Activated CD4-positive, alpha-beta T cell treated with anti-CD3 and anti-CD28 coated beads for 36 hours (primary cell): ENCODE measurements at places on chromosomes 3 and 15. TPM values are rescaled to one million over a fixed set of nuclear protein-coding genes. Genes with fewer than 3 reads are reported as not detected.

GRCh38 chr3:34683851-34684250, 885.4 kb downstream of the PDCD6IP start:
- no peaks in the 10 kb centered on the region for H3K36me3 ChIP-seq
- DNase-seq, result peak; percentile 70
- H3K4me3 ChIP-seq, result no peak overlapping the region
- no peak overlapping the region for H3K27ac ChIP-seq

DNA sequence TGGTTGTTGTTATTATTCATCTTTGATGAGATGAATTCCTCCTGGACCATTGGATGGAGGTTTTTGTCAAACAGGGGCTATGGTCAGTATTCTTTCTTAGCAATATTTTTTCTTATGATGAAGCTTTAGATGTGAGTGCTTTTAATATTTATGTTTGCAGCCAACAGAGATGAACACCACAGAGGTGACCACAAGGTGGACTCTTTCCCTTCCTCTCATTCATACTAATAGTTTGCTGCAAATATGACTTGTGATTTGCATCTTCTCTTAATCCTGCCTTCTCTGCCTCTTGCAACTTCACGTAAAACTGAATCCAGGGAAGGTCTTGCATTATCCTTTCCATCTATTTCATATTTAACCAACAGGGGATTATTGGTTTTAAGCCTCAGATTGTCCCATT, 473.1 kb upstream of the UBE2E2 start:
- DNase-seq, result no peak
- no peak overlapping the region for H3K4me3 ChIP-seq
- H3K4me1 ChIP-seq, result no peaks in the 10 kb centered on the region
- no peaks in the 10 kb centered on the region for H3K27me3 ChIP-seq
- H3K27ac ChIP-seq, result no peak overlapping the region

The MESP1 gene
- 2.9 TPM for total RNA-seq

DNA sequence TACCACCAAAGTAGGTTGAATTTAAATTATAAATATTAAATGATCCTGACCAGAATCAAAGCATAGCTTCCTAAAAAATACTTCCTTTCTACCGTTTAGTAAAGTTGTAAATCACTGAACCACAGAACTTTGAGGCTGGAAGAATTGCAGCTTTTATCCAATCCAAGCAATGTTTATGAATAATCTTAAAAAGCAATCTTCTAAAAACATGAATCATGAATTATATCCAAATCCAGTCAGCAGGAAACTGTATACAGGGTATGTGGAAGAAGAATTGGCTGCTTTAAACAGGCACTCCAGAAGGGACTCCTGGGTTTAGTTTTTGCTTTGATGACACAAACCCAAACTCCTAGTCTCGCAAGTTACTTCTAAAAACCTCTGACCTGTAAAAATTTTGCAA, 30.2 kb downstream of the HEG1 start:
- DNase-seq, result no peak
- H3K4me3 ChIP-seq, result no peak overlapping the region
- peaks cover 27% of the 10 kb centered on the region for H3K36me3 ChIP-seq
- no peak overlapping the region for H3K27ac ChIP-seq

The GPR62 gene
- total RNA-seq, result not detected

- peaks cover 76% of the 10 kb centered on the region for H3K4me1 ChIP-seq
- no peaks in the 10 kb centered on the region for H3K27me3 ChIP-seq
- H3K36me3 ChIP-seq, result peaks cover 16% of the 10 kb centered on the region
- H3K27ac ChIP-seq, result no peak overlapping the region
- no peak for DNase-seq
Measured at GRCh38 chr3:141234283-141234682, 2.7 kb downstream of the PXYLP1 start.

DNA sequence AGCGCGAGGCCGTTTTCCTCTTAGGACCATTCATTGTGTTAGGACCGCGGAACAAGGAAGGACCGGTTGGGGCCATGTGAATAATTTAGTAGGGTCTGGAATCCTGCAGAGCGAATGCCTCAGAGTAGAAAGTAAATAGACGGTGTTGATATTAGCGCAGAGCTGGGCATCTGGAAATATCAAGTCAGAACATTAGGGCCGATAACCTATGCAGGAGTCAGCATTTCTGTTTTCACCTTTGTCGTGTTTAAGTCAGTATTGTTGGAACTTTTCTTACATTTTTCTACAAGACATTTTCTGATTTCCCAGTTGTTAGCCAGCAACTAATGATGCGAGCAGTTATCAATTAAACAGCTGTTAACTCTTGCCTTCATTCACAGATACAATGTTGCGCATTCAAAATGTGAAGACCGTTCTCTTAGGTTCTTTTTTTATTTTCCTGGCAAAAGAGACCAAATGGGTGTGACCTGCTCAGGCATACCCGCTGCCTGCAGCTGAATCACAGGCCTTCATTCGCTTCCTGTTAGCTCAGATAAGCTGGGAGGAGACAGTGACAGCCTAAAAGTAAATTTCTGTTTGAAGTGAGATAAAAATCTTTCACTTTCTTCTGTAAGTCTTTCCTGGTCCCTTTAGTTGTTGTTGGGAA, 966 bp upstream of the PKM start:
- peak; percentile 74 for DNase-seq
- peak overlapping the region; percentile 98 for H3K27ac ChIP-seq
- peaks cover 31% of the 10 kb centered on the region for H3K36me3 ChIP-seq
- no peaks in the 10 kb centered on the region for H3K27me3 ChIP-seq
- peaks cover 29% of the 10 kb centered on the region for H3K4me1 ChIP-seq

DNA sequence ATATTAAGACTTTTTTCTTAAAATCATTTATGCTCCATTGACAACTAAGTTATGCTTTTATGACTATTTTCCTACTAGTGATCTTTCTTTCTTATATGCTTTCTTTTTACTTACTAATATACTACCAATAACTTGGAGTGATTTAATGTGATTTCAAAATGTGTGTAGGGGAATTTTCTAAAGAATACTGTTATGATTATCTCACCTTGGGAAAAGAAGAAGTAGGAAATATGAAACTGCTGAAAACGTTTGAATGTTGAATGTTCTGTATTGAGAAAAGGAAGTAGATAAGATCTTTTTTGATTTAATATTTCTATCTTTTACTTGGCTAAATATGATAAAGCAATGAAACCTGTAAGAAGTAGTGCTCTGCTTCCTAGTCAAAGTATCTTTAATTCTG, 7.8 kb upstream of the CD200R1 start:
- no peaks in the 10 kb centered on the region for H3K27me3 ChIP-seq
- no peak overlapping the region for H3K4me3 ChIP-seq
- no peaks in the 10 kb centered on the region for H3K36me3 ChIP-seq
- H3K4me1 ChIP-seq, result peaks cover 67% of the 10 kb centered on the region
- no peak overlapping the region for H3K27ac ChIP-seq

The PLS1 gene
- total RNA-seq, result 5.1 TPM

- peaks cover 1% of the 10 kb centered on the region for H3K4me1 ChIP-seq
- no peak for DNase-seq
- H3K27me3 ChIP-seq, result no peaks in the 10 kb centered on the region
- H3K27ac ChIP-seq, result no peak overlapping the region
Measured at GRCh38 chr3:17065315-17065714, 180.6 kb downstream of the PLCL2 start.

DNA sequence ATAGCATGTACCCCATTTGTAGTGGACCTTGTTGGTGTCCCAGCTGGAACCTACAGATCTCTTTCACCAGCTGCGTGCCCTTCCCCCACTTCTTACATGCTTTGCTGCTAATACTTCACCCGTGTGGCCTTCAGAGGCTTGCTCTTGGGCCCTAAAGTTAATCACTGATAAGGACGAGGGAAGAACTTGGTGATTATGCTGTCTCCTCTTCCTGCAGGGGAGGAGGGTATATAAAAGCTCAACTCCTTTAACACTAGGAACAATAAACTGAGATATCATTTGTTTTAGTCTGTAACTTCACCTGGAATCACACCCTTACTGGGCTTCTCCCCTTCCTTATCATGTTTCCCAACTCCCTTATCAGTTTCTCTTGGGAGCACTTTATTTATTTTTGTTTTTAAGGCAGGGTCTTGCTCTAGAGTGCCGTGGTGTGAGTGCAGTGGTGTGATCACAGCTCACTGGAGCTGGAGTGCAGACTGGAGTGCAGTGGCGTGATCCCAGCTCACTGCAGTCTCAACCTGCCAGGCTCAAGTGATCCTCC, 43.2 kb upstream of the PIK3R4 start:
- peaks cover 12% of the 10 kb centered on the region for H3K27me3 ChIP-seq
- H3K4me1 ChIP-seq, result no peaks in the 10 kb centered on the region
- H3K4me3 ChIP-seq, result no peak overlapping the region
- no peak for DNase-seq
- no peak overlapping the region for H3K27ac ChIP-seq

The CAPN3 gene
- 2.1 TPM for total RNA-seq

GRCh38 chr3:184082465-184082864, 14.4 kb upstream of the HTR3E start:
- no peaks in the 10 kb centered on the region for H3K36me3 ChIP-seq
- no peak for DNase-seq
- H3K4me1 ChIP-seq, result peaks cover 6% of the 10 kb centered on the region
- no peak overlapping the region for H3K27ac ChIP-seq
- H3K4me3 ChIP-seq, result no peak overlapping the region

DNA sequence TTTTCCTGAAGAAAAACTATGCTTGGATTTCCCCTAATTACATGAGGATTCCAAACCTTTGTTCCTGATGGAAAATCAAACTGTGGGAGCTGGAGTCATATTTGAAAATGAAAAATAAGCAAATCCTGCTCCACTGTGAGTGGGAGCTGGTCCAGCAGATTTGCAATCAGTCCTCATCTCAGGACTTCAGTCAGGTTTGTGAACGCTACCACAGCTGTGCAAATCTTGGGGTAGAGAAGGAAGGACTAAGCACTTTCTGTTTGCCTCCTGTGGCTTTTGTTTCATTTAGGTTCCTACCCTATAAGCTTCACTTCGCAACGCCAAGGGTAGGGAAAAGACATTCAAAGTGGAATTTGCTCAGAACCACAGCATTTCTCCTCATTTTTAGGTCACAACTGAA, 238.2 kb downstream of the TUSC7 start:
- no peaks in the 10 kb centered on the region for H3K27me3 ChIP-seq
- H3K27ac ChIP-seq, result no peak overlapping the region
- H3K4me1 ChIP-seq, result no peaks in the 10 kb centered on the region
- no peak overlapping the region for H3K4me3 ChIP-seq

The SUCLG2 gene
- total RNA-seq, result 61.1 TPM

- H3K4me3 ChIP-seq, result no peak overlapping the region
- no peak for DNase-seq
- H3K27ac ChIP-seq, result no peak overlapping the region
- no peaks in the 10 kb centered on the region for H3K27me3 ChIP-seq
- H3K36me3 ChIP-seq, result no peaks in the 10 kb centered on the region
Measured at GRCh38 chr3:159166899-159167586, 365.2 kb downstream of the MFSD1 start.

- H3K27ac ChIP-seq, result no peak overlapping the region
- no peaks in the 10 kb centered on the region for H3K4me1 ChIP-seq
- H3K27me3 ChIP-seq, result no peaks in the 10 kb centered on the region
- H3K36me3 ChIP-seq, result no peaks in the 10 kb centered on the region
- no peak for DNase-seq
Measured at GRCh38 chr3:78785004-78785403, 982.8 kb downstream of the ROBO1 start.

The SLC15A2 gene
- 0.53 TPM for total RNA-seq

The SGO1 gene
- total RNA-seq, result 29.4 TPM

DNA sequence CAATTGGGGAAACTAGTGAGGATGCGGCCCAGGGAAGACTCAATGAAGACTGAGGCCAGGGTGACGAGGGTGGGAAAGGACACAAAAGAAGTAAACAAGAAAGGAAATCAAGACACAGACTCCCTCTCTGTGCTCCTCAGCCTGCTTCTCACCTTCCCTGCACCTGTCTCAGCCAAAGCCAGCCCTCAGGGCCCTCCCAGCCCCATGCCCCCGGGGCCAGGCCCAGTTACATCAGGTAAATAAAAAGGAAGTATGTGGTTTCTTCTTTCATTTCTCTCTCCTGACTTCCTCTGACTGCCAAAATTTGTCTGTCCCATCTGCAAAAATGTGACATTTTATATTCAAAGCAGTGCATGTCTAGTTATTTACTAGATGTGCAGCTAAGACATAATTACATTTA, 328.0 kb downstream of the UACA start:
- H3K4me1 ChIP-seq, result peaks cover 21% of the 10 kb centered on the region
- no peak overlapping the region for H3K27ac ChIP-seq
- H3K27me3 ChIP-seq, result no peaks in the 10 kb centered on the region
- H3K4me3 ChIP-seq, result no peak overlapping the region
- DNase-seq, result no peak
- no peaks in the 10 kb centered on the region for H3K36me3 ChIP-seq

GRCh38 chr3:68162644-68163043, 508.2 kb upstream of the SUCLG2 start:
- H3K4me1 ChIP-seq, result no peaks in the 10 kb centered on the region
- no peaks in the 10 kb centered on the region for H3K36me3 ChIP-seq
- DNase-seq, result no peak
- no peak overlapping the region for H3K4me3 ChIP-seq

DNA sequence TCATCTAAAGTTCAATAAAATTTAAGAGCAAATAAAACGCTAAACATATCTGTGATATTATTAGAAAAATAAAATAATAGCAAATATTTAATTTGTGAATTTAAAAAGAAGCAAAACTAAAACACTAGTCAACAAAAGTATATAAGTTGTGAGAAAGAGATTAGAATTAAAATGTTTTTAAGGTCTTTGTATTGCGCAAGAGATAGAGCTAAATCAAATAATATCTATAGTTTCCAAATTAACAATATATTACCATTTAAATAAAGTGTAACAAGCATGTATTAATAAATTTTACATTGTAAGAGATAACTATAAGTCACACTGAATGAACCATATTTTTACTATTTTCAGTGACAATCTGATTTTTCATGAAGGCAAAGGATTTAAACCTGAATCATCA, 74.2 kb downstream of the PLSCR2 start:
- no peak overlapping the region for H3K4me3 ChIP-seq
- H3K27me3 ChIP-seq, result peaks cover 8% of the 10 kb centered on the region
- no peak for DNase-seq
- no peaks in the 10 kb centered on the region for H3K36me3 ChIP-seq
- H3K27ac ChIP-seq, result no peak overlapping the region

GRCh38 chr15:46280762-46281542, 646.1 kb downstream of the SQOR start:
- no peaks in the 10 kb centered on the region for H3K36me3 ChIP-seq
- H3K27me3 ChIP-seq, result no peaks in the 10 kb centered on the region
- no peak overlapping the region for H3K4me3 ChIP-seq
- no peak for DNase-seq
- no peaks in the 10 kb centered on the region for H3K4me1 ChIP-seq

DNA sequence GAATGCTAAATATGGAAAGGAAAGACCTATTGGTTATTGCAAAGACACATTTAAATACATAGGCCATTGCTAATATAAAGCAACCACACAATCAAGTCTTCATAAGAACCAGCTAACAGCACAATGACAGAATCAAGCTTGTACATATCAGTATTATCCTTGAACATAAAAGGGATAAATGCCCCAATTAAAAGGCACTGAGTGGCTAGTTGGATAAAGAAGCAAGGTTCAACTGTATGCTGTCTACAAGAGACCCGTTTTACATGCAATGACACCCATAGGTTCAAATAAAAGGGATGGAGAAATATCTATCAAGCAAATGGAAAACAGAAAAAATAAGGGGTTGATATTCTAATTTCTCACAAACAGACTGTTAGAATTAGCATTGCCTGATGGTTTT, 706.1 kb downstream of the EPHA3 start:
- no peaks in the 10 kb centered on the region for H3K36me3 ChIP-seq
- no peak overlapping the region for H3K27ac ChIP-seq
- H3K4me3 ChIP-seq, result no peak overlapping the region
- H3K4me1 ChIP-seq, result no peaks in the 10 kb centered on the region
- no peaks in the 10 kb centered on the region for H3K27me3 ChIP-seq
